Heart left ventricle (tissue), 16 donors: ENCODE measurements at places on chromosomes 16 and 17. TPM values are rescaled to one million over a fixed set of nuclear protein-coding genes. Genes with fewer than 3 reads are reported as not detected.

KIF2B gene
- total RNA-seq, result not detected

TAT gene
- total RNA-seq, result 0.05 TPM

TMEM88 gene
- 16.7 TPM for total RNA-seq

CNGB1 gene
- total RNA-seq, result not detected

GRCh38 chr17:19426631-19427030, 15.6 kb downstream of the RNF112 start:
- DNase-seq, result no peak

DNA sequence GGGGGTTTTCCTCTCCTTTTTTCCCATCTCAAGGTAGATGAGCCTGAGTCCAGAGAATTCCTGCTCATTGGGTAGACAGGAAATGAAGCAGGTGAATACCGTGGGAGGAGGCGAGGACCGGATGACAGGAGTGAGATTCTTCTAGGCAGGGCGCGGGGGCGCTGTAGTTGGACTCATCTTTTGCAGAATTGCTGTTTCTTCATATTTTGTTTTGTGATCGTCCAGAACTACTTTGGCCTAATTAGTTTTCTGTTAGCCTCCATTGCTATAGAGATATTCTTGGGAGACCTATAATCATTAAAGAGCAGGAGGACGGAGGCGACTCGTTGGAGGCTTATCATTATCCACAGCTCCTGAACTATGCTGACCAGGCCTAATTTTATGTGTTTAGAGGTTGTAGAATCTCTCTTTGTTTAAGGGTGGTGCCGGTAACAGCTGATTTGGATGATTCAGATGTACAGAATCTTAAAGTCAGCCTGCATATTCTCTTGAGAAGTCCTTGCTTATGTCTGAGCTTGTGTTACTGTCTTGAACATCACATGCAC, 650 bp downstream of the ATP6V0A1 start:
- DNase-seq, result peak; percentile 38

- DNase-seq, result no peak
Observed at GRCh38 chr17:52228823-52229222, 70.3 kb upstream of the CA10 start.

DNA sequence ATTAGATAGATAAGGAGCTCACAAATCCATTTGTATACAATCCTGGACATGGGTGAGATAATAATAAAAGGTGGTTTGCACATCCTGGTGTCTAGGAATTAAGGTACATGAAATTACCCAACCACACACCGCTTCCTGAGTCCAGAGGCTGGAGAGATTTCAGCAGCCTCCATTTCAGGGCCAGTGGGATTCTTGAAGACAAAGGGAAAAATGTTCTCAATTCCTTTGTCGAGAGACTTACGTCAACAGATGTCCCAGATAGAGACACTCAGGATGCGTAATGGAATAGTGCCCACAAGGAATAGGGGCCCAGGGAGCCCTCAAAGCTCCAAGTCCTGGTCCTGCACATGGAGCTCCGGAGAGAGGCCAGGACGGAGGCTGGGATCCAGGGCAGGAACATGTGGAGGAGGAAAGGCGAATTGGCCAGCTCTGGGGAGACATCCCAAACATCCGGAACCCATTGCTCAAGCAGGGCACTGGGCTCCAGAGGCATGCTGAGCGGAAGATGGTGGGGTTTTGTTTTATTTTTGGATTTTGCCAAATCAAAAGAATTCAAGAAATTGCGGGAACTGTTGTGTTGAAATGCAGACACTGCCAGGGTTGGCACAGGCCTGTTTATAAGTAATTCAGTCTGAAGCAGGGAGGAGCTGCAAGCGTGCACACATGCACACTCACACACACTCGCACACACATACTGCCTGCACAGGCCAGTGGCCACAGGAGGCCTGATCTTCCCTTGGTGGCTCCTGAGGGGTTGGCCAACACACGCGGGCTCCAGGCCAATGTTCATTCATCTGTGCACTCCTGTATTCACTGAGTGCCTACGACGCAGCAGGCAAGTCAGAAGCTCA, 97.2 kb downstream of the NOG start:
- DNase-seq, result no peak

GRCh38 chr17:79527306-79527705, 83.5 kb downstream of the RBFOX3 start:
- DNase-seq, result no peak

DNA sequence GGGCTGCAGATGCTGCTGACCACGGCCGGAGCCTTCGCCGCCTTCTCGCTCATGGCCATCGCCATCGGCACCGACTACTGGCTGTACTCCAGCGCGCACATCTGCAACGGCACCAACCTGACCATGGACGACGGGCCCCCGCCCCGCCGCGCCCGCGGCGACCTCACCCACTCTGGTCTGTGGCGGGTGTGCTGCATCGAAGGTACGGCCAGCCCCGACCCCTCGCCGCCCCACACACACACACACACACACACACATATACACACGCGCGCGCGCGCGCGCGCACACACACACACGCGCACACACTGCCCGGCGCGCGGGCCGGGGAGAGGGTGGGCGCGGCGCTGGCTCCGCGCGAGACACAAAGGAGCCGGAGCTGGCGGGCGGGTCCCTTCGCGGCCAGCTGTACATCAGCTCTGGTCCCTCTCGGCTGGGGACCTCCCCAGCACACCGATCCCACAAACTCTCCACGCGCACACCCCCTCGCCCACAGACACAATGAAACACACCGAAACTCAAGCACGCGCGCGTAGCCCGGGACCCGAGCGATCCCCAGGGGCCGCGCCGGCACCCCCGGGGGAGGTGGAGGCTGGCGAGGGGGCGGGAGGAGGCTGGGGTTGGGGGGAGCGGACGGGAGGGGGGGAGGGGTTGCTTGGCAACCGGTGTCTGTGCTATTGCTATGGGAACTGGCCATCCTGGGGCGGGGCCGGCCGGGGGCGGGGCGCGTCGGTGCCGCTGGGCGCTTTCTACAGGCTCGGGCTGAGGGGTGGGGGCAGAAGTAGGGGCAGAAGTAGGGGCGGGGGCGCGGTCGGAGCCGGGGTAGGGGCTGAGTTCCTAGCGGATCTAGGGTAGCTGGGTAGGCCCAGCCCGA, 658 bp downstream of the CACNG4 start:
- no peak for DNase-seq

GRCh38 chr16:12708266-12708665, 95.4 kb downstream of the CPPED1 start:
- DNase-seq, result no peak

- DNase-seq, result peak; percentile 43
Observed at GRCh38 chr17:19727501-19728078, 11.2 kb upstream of the SLC47A2 start.

- no peak for DNase-seq
Observed at GRCh38 chr17:40264458-40265185, 23.1 kb upstream of the CDC6 start.
